Naive thymus-derived CD8-positive, alpha-beta T cell (primary cell): ENCODE measurements at places on chromosomes 12 and 14. TPM values are rescaled to one million over a fixed set of nuclear protein-coding genes. Genes with fewer than 3 reads are reported as not detected.

DNA sequence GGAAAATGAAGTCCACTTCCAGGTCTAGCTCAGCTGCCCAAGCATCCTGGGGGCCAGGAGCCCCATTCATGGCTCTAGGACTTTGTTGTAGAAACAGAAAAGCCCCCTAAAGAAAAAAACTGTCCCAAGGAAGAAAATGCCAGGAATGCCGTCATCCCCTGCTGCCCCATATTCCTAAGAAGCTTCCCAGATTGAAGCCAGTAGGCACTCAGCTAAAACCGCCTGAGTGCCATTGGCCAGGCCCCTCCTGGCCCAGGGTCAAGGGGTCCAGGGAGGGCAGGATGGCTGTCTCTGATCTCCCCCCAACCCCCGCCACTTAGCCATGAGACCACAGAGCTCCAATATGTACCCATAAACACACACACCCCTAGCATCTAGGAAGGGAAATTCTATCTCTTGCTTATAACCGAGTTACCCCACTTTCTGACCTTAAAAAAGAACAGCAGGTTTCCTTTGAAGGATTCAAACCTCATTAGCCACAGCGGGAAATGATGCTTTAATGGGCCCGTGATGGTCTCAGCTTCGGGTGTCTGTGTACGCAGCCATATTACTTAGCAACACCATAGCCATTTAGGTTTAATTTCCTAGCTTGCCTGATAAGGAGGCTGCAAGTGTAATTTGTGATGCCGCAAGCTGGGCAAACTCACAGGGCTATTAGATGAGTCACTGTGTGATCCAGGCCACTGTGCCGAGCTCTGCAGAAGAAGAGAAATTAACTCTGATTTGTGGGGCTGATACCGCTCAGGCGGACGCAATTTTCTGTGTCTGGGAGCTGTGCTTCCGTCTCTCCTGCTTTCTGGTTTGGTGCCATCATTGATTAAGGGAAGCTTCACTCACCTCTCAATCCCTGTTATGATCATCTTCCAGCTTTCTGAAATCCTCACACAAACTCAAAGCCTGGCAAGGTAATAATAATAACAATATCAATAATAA is 84.2 kb downstream of the GCH1 start:
- no peak for DNase-seq

DNA sequence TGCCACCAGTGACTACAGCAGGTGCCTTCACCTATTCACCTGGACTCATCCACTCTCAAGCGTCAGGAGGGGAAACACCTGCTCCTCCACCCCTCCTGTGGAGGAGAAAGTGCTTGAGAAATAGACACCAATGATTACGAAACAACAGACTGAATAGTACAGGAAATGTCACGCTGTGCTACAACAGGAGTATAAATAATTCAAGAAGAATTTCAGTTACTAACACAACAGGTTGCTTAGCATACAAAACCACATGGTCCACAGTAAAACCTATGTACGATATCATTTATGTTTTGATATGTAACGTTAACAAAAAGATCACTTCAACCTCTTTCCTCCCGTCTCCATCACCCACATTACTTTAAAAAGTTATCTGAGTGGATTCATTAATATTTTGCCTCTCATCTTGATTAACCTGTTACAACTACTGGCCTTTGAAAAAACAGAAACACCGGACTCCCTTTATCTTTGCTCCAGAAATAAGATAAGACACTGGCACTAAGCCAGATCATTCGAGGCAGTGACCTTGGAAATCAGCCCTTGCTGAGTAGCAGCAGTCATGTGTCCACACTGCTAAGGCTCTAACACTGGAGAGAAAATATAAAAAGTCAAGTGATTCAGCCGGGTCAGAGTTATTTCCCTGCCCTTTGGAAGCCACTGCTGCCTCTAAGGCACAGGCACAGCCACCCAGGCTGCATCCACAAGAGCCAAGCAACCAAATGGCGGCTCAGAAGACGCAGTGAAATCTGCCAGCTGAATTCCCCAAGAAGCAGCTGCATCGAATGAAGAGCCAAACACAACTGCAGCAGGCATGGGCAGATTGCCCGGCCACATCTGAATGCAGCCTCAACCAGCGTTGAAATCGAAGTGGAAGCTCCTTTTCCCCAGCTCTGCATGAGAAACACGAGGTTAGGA is 40.9 kb downstream of the NT5DC3 start:
- no peak for DNase-seq

GRCh38 chr14:37508503-37508902 is 86.5 kb downstream of the FOXA1 start:
- DNase-seq: no peak

TSPAN31 gene
- 24.8 TPM for total RNA-seq

DNA sequence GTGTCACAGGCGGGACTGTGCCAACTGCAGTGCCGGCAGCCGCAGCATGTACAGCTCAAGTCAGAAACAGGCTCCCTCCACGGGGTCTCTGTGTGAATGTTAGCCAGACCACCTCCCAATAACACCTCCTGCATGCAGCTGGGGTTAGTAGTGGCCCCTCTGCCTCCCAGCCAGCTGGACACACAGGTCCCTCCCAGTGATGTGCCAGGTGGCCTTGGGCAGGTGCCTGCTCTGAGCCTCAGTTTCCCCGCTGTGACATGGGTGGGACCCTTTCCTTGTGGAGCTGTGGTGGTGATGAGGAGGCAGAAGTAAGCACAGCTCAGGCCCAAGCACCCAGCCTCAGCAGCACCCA is 139.9 kb downstream of the ADGRD1 start:
- no peak for DNase-seq

LHX5 gene
- not detected for total RNA-seq

ALKBH1 gene
- total RNA-seq: 20.8 TPM

COX14 gene
- total RNA-seq: 43.4 TPM

TMEM229B gene
- 22.5 TPM for total RNA-seq

- DNase-seq: no peak
Measured at GRCh38 chr12:121144416-121144914, 11.8 kb downstream of the P2RX7 start.

DNA sequence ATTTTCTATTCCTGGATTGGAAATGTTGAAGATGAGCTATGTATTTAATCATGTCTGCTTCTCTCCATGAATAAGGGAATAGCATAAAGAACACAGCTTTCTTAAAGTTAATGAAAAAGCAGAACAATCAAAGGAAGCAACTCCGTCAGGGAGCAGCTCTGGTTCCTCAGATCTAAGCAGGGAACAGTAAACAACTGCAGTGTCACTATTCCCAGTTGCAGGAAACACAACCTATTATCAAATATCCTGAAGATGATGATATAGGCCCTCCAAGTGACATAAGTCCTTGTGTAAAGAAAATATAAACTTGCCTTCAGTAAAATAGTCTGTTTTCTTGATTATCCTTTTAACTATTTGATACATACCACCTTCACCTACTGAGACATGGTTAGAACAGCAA is 228.1 kb downstream of the KCNC2 start:
- no peak for DNase-seq
